NCI-H748 treated with DMSO at 0.1 percent for 48 hours (cell line): ENCODE measurements at places on chromosomes 4 and X.

- peak; percentile 4 for DNase-seq
Measured at GRCh38 chr4:100421361-100421978, 96.4 kb downstream of the EMCN start.

GRCh38 chr4:156158747-156159146, 205.1 kb upstream of the CTSO start:
- no peak for DNase-seq

GRCh38 chrX:68936126-68936525, 107.3 kb downstream of the EFNB1 start:
- DNase-seq, result no peak

GRCh38 chr4:109327641-109328040, 25.2 kb upstream of the COL25A1 start:
- DNase-seq, result no peak

DNA sequence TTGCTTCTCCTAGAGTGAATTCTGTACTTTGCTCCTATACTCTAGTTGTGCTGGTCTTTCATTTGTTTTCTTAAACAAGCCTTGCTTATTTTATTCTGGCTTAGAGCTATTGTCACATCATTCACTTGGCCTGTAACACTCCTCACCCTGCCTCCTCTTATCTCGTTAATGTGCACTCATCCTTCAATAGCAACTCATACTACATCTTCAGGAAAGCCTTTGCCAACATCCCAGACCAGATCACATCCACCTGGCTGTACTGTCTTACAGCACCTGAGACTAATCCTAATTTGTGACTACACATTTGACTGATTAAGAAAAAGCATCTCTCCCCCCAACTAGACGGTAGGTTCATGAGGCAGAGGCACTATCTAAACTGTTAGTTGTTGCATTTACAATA, 80.8 kb downstream of the SLC7A11 start:
- no peak for DNase-seq

GRCh38 chr4:20838476-20838875, 138.2 kb downstream of the PACRGL start:
- DNase-seq, result no peak

DNA sequence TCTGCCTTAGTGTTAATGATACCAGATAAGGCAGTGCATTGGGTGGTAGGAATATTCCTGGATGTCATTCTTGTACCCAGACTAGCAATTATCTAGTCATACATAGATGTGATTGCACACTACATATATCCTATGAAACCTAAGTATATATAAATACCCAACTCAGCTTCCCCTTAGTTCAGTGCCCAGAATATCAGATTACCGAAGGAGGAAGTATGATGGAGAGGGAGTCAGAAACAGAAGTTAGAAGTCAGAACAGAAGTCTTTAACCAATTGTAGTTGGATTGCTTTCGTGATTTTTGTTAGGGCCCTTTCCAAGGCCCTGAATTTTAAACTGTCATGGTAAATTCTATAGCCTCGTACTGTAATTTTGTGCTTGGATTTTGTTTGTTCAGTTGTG, 42.9 kb downstream of the MOB1B start:
- DNase-seq, result no peak

DNA sequence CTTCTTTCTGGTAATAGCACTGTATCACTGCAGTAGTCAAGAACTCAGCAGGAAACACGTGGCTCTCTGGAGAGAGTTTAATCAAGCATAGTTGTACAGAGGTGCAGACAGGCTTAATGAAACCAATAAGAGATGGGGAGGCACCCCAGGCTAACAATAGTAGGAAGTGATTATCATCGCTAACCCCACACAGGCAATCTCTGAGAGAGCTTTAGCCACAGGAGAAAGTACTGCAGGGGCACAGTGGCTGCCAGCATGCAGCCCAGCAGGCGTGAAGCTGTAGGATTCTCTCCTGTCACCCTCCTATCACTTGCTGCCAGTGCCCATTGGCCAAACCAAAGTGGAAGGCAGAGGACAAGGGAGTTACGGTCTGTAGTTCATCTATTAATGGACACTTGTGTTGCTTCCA, 450.0 kb upstream of the RASGEF1B start:
- no peak for DNase-seq

GRCh38 chr4:55791666-55792065, 27.9 kb upstream of the EXOC1L start:
- DNase-seq, result no peak
